Tibial artery (tissue), 4 donors: ENCODE measurements at places on chromosomes 12 and 14.

DNA sequence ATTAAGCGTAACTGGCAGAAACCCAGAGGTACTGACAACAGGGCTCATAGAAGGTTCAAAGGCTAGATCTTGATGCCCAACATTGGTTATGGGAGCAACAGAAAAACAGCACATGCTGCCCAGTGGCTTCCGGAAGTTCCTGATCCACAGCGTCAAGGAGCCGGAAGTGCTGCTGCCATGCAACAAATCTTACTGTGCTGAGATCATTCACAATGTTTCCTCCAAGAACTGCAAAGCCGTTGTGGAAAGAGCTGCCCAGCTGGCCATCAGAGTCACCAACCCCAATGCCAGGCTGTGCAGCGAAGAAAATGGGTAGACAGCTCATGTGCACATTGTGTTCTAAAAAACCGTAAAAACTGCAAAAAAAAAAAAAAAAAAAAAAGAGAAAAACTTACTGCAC lies 192.3 kb downstream of the MON2 start:
- no peak for DNase-seq

GRCh38 chr12:52913431-52913821 lies 8.6 kb upstream of the KRT8 start:
- DNase-seq = no peak

DNA sequence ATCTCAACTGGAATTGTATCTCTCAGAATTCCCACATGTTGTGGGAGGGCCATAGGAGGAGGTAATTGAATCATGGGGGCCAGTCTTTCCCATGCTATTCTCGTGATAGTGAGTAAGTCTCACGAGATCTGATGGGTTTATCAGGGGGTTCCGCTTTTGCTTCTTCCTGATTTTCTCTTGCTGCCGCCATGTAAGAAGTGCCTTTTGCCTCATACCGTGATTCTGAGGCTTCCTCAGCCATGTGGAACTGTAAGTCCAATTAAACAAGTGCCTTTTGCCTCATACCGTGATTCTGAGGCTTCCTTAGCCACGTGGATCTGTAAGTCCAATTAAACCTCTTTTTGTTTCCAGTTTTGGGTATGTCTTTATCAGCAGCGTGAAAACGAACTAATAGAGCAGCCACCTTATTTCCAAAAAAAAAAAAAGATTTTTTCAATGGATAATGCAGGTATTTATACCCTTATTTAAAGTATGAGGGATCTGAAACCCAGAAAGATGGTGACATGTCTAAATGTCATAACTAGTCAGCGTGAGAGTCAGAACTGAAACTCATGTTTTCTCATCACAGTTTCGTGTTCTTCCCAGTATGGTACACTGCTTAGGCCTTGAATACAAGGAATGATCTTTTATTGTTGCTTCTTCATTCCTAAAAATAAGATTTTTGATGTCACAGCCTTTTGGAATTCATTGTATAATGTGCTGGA lies 89.6 kb downstream of the ERC1 start:
- DNase-seq = no peak

DNA sequence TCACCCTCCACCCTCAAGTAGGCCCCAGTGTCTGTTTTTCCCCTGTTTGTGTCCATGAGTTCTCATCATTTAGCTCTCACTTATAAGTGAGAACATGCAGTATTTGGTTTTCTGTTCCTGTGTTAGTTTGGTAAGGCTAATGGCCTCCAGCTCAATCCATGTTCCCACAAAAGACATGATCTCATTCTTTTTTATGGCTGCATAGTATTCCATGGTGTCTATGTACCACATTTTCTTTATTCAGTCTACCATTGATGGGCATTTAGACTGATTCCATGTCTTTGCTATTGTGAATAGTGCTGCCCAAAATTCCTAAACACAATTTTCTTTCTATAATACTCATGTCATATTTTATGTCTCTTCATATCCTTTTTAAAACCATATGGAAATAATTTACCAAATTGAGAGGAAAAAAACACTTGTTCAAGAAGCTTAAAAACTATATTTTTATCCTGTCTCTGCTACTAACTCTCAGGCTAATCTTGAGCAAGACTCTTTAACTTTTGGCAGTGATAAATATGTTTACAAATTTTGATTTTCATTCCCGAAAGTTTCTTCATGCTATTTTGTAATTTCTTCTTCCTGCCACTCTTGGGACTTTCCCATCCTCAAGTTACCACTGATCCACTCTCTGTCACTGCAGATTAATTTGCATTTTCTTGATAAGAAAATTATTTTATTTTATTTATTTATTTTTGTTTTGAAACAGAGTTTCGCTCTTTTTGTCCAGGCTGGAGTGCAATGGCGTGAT lies 28.0 kb upstream of the OSBPL8 start:
- no peak for DNase-seq

DNA sequence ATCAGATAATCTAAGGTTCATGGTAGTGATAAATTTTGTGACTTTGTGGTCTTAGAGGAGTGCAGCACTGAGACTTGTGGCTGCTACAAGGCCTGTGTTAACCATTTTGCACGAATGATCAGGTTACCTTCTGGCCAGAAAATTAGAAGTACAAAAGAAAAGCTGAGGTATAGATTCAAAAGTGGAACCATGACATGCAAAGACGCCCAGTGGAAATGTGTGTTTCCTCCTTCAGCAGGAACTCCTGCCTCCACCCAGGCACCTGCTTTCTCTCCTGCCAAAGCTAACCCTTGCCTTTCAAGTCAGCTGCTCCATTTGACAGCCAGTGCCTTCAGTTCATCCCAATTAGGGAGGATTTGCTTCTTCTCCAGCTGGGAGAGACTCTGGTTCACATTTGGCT lies 10.1 kb downstream of the PDE6H start:
- no peak for DNase-seq

- no peak for DNase-seq
Observed at GRCh38 chr12:77204083-77204482, 138.7 kb upstream of the E2F7 start.

DNA sequence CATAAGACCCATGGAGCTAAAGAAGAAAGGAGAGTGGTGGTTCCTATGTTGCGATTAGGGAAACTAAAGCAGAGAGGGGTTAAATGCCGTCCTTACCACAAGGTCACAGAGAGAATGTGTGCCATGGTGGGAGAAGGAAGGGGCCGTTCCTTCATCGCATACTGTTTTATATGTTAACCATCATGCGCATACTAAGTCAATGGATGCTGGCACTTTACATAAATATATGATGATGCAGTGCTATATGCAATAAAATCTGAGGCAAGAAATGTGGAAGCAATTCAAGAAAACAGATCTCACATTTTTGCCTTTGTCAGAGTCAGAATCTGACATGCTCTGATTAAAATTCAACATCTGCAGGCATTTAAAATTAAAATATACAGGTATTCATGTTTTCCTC lies 168.1 kb downstream of the BMP4 start:
- DNase-seq = no peak

DNA sequence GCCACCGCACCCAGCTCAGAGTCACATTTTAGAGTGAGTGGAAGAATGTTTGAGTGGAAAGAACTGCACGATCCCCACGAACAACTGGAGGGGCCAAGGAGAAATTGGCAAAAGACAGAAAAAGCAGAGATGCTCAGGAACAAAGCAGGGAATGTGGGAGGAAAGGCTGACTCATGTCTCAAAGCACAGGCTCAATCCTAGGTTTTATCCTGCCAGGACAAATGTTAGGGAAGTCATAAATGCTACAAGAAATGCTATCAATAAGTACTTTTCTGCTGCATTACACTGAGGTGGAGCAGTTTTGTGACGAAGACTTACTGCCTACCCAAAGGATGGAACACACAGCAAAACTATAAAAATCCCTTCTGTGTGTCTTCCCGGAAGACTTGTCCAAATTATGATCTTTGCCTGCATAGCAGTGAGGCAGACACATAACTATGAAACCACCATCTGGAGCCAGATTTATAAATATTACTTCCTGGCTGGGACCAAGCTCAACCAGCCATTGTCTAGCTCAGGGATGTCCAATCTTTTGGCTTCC lies 26.7 kb downstream of the NIN start:
- no peak for DNase-seq

DNA sequence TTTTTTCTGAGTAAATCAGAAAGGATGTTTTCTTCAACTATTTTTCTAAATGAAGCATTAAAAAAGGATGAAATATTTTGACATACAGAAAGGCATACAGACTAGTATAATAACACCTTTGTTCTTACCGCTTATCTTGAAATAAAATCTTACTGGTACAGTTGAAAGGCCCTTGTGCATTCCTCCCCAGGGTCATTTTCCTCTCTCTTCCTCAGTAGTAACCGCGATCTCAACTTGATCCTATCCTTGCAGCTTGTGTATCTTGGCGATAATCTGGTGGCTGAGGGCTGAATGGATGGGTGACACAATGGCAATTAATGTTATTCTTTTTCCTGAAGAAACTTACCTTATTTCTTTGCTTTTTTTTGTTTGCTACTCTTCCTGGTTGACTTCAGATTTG lies 18.5 kb downstream of the GAS2L3 start:
- DNase-seq = no peak

DNA sequence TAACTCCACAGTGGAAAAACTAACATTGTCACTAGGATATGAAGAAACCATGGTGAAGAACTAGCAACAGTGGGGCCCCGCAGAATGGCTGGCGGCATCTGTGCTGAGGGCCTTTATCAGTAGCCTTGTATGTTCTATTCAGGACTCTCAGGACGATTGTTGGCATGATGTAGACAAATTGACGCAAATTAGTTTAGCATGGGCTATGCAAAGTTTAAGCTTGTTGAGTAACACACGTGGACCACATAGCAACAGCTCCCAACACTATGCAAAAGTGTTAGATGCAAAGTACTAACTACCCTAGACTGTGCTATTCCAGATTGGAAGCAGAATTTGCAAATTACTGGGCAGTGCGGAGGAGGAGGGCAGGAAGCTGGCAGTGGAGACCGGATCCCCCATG lies 38.2 kb upstream of the TMEM263 start:
- no peak for DNase-seq
